ENCODE measurements at places on chromosomes 13 and 19.

DNA sequence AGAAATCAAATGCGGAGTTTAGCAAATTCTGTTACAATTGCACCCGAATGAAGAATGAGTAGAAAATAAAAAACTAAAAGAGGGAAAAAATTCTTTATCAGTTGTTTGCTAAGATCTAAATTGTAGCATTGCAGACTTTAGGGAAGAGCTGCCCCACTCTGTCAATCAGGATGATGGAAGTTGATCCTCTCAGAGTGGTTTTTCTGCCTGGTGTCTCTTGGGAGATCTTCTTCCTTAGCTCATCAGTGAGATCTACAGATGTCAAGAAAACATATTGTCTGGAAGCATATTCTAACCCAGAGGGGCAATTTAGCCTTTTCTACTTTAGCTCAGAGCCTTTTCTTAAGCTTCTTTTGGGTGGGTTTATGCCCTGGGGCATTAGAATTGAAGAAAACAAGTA is 223.2 kb upstream of the PCDH17 start:
- no peak for DNase-seq

DNA sequence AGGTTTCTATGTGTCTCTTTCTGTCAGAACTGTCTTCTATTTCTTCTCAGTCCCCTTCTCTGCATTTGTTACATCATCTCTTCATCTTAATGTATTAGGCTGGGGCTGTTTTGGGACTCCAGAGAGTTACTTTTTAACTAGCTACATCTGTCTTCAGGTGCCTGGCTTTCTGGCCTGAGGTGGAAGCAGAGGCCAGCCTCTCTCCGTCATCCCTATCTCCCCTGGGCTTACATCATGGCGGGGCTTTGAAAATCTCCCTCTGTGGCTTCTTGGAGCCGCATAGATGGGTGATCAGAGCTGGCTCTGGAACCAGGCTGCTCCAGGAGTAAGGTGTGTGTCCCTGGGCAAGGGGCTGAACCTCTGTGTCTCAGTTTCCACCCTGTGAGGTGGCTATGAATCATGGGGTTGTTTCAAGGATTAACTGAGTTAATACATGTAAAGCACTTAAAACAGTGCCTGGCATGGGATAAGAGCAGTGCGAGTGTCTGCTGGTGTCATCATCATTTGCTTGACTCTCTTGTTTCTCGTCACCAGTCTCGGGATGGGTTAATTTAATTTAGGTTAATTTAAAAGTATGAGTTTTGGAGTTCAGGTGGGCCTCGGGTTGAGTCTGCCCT is 2.0 kb downstream of the EPN1 start:
- DNase-seq, result no peak

GRCh38 chr13:60716313-60716712 is 319.3 kb downstream of the TDRD3 start:
- no peak for DNase-seq

DNA sequence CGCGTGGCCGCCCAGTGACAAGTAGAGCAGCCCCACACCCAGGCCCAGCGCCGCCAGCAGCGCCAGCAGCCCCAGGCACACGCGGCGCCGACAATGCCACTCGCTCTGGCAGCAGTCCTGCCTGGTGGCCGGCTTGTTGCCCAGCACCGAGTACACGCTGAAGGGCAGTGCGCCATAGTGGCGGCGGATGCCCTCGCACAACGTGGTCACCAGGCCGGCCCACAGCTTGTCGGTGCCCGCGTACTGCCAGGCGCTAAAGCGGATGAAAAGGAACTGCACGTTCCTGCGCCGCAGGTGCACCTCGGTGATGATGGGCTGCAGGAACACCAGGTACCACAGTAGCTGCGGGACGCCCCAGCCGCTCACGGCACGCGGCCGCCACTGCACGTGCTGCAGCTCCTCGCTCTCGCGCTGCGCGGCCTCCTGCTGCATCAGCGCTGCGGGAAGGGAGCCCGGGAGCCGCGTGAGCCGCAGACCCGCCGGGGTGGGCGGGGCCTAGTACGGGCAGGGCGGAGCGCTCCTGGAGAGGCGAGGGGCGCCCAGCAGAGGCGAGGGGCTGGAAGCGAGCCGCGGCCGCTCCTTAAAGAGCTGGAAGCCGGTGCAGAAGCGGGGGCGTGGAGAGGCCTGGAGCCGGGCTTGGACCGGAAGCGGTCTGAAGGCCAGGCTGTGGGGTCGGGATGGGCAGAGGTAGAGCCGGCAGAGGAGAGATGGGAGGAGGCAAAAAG is 7.3 kb downstream of the NKPD1 start:
- DNase-seq, result peak; percentile 52

GRCh38 chr13:109214393-109214792 is 572.0 kb downstream of the IRS2 start:
- no peak for DNase-seq

GRCh38 chr13:33799950-33800592 is 17.9 kb upstream of the RFC3 start:
- DNase-seq, result no peak

GRCh38 chr19:45852145-45852750 is 10.7 kb downstream of the SYMPK start:
- no peak for DNase-seq

DNA sequence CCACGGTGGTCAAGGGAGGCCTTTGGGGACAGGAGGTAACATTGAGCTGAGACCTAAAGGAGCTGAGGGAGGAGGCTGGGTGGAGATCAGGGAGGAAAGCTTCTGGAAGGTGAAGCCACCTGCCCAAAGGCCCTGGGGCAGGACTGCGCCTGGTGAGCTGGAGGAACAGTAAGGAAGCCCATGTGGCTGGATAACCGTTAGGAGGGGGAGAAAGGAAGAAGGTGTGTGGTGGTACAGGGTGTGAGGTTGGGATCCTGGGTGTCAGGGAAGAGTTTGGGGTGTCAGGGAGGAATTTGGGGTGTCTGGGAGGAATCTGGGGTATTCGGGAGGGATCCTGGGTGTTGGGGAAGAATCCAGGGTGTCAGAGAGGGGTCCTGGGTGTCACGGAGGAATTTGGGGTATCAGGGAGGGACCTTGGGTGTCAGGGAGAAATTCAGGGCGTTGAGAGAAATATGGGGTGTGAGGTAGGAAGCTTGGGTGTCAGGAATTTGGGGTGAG is 695 bp downstream of the TICAM1 start:
- no peak for DNase-seq

- DNase-seq, result no peak
Measured at GRCh38 chr19:33304371-33304759, 2.0 kb upstream of the CEBPA start.

DNA sequence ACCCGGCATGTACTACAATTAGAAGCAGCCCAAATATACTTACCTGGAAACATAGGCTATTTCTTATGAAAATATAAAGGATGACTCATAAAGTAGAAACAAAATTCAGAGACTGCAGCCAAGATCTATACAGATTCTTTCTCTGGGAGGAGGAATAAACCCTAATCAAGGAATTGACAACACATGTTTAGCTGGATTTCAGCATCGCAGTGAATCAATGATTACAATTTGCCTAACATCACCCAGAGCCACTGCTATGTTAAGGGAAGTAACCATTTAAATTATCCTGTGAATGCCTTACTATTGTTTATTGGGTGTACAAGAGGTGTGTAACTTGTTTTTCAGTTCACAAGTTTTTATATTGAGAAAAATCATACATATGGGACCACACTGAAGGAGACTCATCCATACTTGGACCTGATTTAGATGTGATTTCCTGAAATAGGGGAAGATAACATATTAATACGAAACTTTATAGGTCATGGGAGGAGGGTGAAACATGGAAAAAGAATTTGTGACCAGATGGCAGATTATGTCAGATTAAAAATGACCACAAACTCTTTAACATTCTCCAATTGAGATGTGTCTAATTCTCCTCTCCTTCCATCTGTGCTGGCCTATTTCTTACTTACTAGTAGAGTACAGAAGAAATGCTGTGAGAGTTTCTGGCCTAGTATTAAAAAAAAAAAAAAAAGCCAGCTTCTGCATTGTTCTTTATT is 1168.4 kb downstream of the SLITRK1 start:
- DNase-seq, result no peak

DNA sequence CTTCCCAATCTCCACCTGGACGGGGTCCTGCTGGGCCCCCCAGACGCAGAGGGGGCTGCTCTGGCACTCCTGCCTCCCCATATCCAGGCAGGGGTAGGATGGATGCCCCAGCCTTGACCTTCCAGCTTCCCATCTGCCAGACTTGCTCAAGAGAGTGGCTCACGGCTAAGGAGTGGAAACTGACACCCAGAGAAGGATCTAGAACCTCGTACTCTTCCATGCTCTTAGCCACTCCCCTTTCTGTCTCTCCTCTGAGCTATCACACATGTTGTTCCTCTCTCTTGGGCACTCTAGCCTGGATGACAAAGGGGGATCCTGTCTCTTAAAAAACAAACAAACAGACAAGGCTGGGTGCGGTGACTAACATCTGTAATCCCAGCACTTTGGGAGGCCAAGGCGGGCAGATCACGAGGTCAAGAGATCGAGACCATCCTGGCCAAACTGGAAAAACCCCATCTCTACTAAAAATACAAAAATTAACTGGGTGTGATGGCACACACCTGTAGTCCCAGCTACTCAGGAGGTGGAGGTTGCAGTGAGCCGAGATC is 12.2 kb upstream of the FUT5 start:
- DNase-seq, result no peak

- no peak for DNase-seq
Measured at GRCh38 chr19:44512326-44513298, 12.3 kb upstream of the ZNF180 start.

- no peak for DNase-seq
Measured at GRCh38 chr13:99123101-99124045, 77.3 kb upstream of the UBAC2 start.

DNA sequence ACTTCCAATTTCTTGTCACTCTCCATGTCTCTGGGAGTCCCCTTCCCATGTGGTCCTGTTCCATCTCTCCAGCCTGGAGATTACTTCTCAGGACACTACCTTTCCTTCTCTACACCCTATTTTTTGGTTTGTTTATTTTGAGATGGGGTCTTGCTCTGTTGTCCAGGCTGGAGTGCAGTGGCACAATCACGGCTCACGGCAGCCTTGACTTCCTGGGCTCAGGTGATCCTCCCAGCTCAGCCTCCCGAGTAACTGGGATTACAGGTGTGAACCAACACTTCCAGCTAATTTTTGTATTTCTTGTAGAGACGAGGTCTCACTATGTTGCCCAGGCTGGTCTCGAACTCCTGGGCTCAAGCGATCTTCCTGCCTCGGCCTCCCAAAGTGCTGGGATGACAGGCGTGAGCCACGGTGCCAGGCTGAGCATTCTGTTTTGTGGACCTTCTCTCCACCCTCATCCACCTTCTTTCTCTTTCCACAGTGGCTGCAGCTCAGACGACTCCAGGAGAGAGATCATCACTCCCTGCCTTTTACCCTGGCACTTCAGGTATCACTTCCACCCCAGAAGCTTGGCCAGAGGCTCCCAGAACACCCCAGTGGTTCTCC is 644 bp downstream of the HCST start:
- DNase-seq, result no peak

DNA sequence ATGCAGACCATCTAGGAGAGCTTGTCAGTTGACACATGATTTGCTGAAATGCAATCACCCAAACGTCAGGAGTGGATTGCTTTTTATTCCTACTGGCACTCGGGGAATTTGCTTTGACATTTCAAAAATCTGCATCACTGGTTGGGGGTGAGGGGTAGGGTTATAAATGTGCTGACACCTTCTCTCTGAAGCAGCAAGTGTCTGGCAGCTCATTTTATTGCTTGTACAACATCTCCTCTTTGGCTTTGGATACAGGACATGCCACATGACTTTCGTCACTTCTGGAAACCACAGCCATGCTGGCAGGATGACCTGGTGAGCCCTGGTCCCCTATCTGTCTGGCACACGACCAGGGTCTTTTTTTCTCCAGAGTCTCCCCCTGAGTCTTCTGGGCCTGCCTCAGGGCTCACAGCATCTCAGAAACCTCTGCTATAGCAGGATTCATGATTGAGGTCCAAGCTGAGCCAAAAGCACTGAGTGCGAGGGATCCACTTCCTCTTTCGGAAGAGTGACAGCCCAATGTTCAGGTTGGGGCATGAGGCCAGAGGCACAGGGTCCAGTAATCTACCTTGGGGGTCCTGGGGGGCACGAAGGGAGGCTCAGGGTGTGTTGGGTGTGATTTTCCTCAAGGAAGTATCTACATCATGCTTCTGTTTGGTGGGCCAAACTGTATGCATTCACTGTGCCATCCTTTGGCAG is 60.1 kb downstream of the HSPH1 start:
- DNase-seq, result no peak

- DNase-seq, result no peak
Measured at GRCh38 chr13:51237386-51237785, 15.2 kb downstream of the FAM124A start.

DNA sequence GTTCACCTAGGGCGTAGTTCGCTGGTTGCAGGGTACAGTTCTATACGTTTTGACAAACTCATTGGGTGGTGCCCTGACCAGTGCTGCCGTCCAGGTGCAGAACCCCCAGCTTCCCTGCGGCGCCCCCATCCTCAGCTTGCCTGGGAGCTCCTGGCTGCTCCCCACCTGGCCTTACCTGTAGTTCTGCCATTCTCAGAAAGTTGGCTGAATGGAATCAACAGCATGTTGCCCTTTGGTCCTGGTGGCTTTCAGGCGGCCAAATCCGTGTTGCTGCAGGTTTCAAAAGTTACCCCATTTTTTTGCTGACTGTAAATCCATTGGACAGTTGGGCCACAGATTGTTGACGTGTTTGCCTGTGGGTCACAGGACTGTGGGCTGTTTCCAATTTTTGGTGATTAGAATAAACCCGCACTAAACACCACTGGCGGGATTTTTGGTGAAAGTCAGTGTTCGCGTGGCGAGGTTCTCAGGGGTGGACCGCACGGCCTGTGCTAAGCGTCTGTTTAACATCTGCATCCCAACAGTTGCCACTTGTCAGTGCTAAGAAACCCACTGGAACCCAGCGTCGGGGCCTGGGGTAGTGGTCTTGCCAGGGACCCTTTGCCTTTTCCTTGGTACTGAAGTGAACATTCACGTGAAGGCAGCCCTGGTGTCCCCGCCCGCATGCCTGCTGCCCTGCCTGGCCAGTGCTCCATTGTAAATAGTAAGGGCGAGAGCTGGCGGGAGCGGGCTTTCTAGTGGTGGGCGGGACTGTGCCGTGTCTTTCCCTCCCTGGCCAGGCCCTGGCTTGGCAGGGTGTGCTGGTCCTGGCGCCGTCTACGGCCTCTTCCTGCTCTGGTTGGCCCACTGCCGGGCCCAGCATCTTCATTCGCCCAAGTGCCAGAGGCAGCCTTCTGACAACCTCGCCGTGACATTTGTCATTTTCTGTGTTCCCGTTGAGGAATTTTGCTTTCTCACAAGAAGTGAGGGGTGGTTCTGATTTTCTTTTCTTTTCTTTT is 3.3 kb downstream of the DOT1L start:
- no peak for DNase-seq

DNA sequence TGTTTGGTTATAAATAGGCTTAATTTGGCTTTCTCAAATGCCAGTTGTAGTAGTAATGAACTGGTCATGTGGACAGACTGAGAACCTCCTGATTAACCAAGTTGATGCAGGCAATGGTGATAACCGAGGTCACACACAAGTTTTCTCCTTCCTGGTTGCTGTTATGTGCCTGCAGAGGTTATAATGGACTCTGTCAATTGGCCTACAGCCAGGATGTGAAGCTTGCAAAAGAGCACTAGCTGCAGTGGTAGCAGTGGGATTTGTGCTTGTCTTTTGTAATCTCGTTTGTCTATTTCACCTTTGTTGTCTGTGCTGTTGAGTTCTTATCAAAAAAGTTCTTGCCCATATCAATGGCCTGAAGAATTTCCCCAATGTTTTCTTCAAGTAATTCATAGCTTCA is 20.6 kb downstream of the OR10H3 start:
- no peak for DNase-seq

Data from activated naive CD4-positive, alpha-beta T cell treated with anti-CD3 and anti-CD28 coated beads, Interleukin-2, amount 50 U/mL, for 16 hours (primary cell).